Activated T-helper 1 cell treated with anti-CD3 and anti-CD28 coated beads, Interleukin-12 subunit alpha, Interleukin-12 subunit beta, Interleukin-2, Interleukin-4 antibody, amounts not matched to agents 30 ng/mL and 10 ng/mL and 1 ng/mL, durations not matched to agents 14 hours and 24 hours and 36 hours (primary cell): ENCODE measurements at places on chromosomes 1 and 21. TPM values are rescaled to one million over a fixed set of nuclear protein-coding genes. Genes with fewer than 3 reads are reported as not detected.

GNAT2 gene
- 0.44 and 1.2 TPM in 2 replicates for total RNA-seq

NEGR1 gene
- not detected in 2 replicates for total RNA-seq

CHAF1B gene
- 33.8 and 35.7 TPM in 2 replicates for total RNA-seq

ATP1A4 gene
- not detected in 2 replicates for total RNA-seq

NOTCH2 gene
- total RNA-seq: 110 and 111 TPM in 2 replicates

- DNase-seq: no peak
These were observed 79.9 kb downstream of the LACTBL1 start for GRCh38 chr1:22892789-22893188.

DNA sequence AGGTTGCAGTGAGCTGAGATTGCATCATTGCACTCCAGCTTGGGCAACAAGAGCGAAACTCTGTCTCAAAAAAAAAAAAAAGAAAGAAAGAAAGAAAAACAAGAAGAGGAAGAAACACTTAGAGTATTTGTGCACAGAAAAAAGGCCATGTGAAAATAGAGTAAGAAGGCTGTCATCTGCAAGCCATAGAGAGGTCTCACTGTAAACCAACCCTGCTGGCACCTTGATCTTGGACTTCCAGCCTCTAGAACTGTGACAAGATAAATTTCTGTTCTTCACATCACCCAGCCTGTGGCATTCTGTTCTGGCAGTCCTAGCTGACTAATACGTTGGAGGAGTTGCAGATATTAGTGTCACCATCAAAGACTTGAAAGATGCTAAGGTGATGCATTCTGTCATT lies 12.1 kb upstream of the ZDHHC18 start:
- no peak for DNase-seq
